Left hindlimb (tissue), 1 donor: ENCODE measurements at places on chromosomes 12 and 14.

- DNase-seq: no peak
Observed at GRCh38 chr14:105053421-105053820, 11.8 kb downstream of the GPR132 start.

DNA sequence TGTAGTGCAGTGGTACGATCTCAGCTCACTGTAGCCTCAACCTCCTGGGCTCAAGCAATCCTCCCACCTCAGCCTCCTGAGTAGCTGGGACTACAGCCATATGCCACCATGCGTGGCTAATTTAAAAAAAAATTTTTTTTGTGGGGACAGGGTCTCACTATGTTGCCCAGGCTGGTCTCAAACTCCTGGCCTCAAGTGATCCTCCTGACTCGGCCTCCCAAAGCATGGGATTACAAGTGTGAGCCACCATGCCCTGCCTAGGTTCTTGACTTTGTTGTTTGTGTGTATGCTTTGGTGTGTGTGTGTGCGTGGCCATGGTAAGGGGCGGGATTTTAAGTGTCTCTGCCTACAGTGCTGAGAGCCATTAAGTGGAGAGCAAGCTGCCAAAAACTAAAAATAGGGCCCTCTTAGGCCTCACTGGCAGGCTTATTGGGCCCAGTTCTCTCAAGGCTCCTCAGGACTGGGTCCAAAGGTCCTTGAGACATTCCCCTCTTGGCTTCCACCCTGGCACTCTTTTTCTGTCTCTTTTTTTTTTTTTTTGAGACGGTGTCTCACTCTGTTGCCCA, 5.1 kb downstream of the COX14 start:
- no peak for DNase-seq

DNA sequence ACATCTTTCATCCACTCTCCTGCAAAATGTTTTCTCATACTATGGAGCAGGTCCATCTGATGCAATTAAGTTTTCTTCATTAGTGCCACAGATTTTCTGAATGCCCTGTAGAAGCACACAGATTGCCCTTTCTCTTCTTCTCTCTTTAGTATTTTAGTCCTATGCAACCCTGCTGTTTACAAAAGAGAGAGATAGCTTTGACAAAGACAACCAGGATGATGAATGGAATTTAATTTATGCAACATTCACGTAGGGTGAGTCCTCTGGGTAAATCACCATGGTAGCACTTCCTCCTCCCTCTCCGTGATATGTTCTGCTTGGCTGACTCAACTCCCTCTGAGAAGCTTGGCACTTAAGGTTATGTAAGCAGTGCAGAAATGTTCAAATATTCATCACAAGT, 400.9 kb upstream of the PDE3A start:
- no peak for DNase-seq

DNA sequence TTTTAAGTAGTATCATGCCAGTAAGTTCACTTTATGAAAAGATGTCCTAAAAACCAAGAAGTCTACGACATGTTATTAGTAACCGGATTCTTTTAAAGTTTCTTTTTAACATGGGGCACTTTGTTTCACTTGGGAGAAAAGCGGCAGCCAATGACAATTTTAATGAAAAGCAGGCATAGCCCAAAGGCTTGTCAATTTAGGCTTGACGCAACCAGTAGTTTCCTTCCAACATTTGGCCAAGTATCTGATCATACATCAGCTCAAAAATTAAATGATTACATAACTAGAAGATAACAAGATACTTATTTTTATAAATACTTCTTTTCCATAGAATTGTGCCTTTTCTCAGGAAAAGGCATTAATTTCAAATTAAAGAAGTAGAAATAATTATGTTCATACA, 112.8 kb downstream of the TXNDC16 start:
- no peak for DNase-seq
